ENCODE measurements at places on chromosomes 1 and 21.

GRCh38 chr21:33998402-33998801, 75.0 kb upstream of the MRPS6 start:
- H3K4me1 ChIP-seq = no peaks in the 10 kb centered on the region
- no peaks in the 10 kb centered on the region for H3K27me3 ChIP-seq
- no peaks in the 10 kb centered on the region for H3K36me3 ChIP-seq
- DNase-seq = no peak
- no peak overlapping the region for H3K27ac ChIP-seq

GRCh38 chr1:247119600-247120407, 15.6 kb upstream of the ZNF669 start:
- H3K4me3 ChIP-seq = no peak overlapping the region
- no peaks in the 10 kb centered on the region for H3K27me3 ChIP-seq
- no peak overlapping the region for H3K27ac ChIP-seq
- no peak for DNase-seq
- no peaks in the 10 kb centered on the region for H3K36me3 ChIP-seq
- no peaks in the 10 kb centered on the region for H3K4me1 ChIP-seq

- no peak for DNase-seq
- H3K36me3 ChIP-seq = no peaks in the 10 kb centered on the region
- peaks cover 3% of the 10 kb centered on the region for H3K27me3 ChIP-seq
- no peak overlapping the region for H3K27ac ChIP-seq
- H3K4me3 ChIP-seq = no peak overlapping the region
Measured at GRCh38 chr1:17857996-17858395, 102.9 kb downstream of the ACTL8 start.

GRCh38 chr1:214476229-214476985, 75.0 kb downstream of the PTPN14 start:
- H3K36me3 ChIP-seq = no peaks in the 10 kb centered on the region
- H3K4me3 ChIP-seq = no peak overlapping the region
- peaks cover 6% of the 10 kb centered on the region for H3K4me1 ChIP-seq

GRCh38 chr1:10793129-10793651, 3.3 kb downstream of the CASZ1 start:
- peaks cover 4% of the 10 kb centered on the region for H3K4me1 ChIP-seq
- no peak for DNase-seq
- H3K4me3 ChIP-seq = peak overlapping the region; percentile 56
- peaks cover 16% of the 10 kb centered on the region for H3K27me3 ChIP-seq

GRCh38 chr21:46009951-46010705, 28.6 kb downstream of the COL6A1 start:
- DNase-seq = no peak
- H3K27me3 ChIP-seq = no peaks in the 10 kb centered on the region
- H3K36me3 ChIP-seq = no peaks in the 10 kb centered on the region
- H3K4me3 ChIP-seq = no peak overlapping the region
- no peaks in the 10 kb centered on the region for H3K4me1 ChIP-seq

DNA sequence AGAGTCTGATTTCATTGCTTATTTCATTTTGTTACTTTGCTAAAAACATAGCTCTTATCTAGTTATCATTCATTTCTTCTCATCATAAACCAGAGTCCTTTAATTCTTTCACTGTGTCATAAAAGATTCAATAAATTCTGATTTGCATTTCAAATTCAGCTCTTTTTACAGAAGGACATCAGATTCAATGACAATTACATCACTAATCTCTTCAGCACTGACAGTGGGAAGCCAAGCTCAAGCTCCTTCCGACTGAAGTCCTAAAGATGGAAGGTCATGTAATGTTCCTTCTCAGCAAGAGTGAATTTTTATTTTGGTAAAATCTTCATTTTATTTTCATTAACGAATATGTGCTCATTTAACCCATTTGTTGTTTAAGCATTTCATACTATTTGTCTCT, 530.7 kb upstream of the ADGRL2 start:
- no peaks in the 10 kb centered on the region for H3K4me1 ChIP-seq
- no peaks in the 10 kb centered on the region for H3K27me3 ChIP-seq
- no peaks in the 10 kb centered on the region for H3K36me3 ChIP-seq
- H3K27ac ChIP-seq = no peak overlapping the region
- no peak for DNase-seq

DNA sequence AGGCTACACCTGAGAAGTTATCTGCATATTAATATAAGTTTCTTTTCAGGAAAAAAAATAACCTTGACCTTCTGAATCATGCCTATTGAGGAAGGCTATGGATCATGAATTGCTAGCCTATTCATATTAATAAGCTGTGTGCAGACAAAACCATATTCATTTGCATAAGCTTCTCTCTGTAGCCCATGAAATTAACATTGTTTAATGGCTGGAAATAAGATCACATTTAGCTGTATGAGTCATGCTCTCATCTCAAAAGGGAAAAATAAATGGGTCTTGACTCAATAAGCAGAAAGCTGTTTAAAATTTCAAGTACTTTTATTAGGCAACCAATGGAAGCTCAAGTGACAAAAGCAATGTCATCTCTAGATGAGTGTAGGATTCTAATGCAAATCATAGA, 330.0 kb upstream of the DEPDC1 start:
- no peak overlapping the region for H3K27ac ChIP-seq
- no peaks in the 10 kb centered on the region for H3K36me3 ChIP-seq
- no peak overlapping the region for H3K4me3 ChIP-seq
- no peaks in the 10 kb centered on the region for H3K27me3 ChIP-seq
- no peaks in the 10 kb centered on the region for H3K4me1 ChIP-seq

DNA sequence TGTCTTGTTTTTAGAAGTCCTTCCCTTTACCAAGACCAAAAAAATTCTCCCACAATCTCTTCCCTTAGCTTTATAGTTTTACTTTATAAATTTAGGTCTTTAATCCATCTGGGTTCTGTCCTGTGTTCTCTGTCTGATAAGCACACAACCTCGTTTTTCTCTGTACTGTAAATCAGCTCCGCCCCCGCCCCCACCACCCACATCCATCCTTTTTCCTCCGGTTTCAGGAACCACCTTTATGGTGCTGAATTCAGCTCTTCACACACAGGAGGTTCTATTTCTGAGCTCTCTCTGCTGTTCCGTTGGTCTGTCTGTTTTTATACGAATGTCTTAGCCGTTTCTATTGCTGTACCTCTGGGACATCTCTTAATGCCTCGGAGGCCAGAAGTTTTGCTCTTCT, 44.5 kb downstream of the ACTL8 start:
- H3K27me3 ChIP-seq = no peaks in the 10 kb centered on the region
- no peak overlapping the region for H3K27ac ChIP-seq
- H3K36me3 ChIP-seq = no peaks in the 10 kb centered on the region
- H3K4me3 ChIP-seq = no peak overlapping the region
- DNase-seq = no peak
- no peaks in the 10 kb centered on the region for H3K4me1 ChIP-seq

GRCh38 chr1:156488566-156489165, 11.9 kb downstream of the MEF2D start:
- H3K27me3 ChIP-seq = no peaks in the 10 kb centered on the region
- peaks cover 58% of the 10 kb centered on the region for H3K4me1 ChIP-seq
- no peak overlapping the region for H3K4me3 ChIP-seq
- H3K36me3 ChIP-seq = no peaks in the 10 kb centered on the region

DNA sequence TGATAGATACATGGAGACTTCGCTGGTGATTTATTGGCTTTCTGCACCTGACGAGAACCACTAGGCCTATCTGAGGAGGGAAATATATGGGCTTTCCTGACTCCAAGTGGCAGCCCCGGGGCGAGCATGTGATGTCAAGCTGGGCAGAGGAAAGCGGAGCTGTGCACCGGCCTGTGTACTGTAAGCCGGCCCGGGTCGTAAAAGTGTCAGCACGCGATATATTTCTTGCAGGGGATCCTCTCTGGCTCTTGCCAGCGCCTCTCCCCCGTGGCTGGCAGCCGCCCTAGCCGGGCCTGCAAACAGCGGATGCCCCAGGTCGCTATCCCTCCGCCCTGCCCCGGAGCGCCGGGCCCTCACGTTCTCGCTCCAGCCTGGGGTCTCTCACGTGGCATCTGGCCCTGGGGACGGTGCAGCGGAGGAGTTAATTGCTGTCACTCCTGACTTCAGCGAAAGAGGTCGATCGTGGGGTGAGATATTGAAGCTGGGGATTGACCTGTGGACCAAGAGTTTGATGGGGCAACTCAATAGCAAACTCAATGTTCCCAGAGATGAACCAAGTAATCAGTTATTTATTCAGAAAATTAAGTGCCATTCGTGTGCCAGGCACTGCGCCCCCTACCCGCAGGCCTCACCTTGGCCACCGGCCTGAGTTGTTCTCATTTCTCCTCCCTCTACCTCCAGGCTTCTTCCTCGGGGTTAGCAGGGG, 41.0 kb upstream of the HAO2 start:
- no peak overlapping the region for H3K27ac ChIP-seq
- peaks cover 6% of the 10 kb centered on the region for H3K4me1 ChIP-seq
- peaks cover 22% of the 10 kb centered on the region for H3K27me3 ChIP-seq
- no peaks in the 10 kb centered on the region for H3K36me3 ChIP-seq
- peak overlapping the region; percentile 20 for H3K4me3 ChIP-seq

DNA sequence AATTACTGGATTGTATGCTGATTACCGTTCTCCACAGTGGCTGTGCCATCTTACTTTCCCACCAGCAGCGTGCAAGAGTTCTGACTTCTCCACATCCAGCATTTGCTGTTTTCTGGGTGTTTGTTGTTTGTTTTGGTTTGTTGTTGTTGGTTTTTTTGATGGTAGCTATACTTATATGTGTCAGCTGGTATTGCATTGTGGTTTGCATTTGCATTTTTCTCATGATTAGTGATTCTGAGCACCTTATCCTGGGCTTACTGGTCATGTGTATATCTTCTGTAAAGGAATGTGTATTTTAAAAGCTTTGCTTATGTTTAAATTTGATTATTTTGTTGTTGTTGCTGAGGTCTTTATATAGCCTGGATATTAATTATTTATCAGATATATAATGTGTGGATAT, 66.9 kb upstream of the MAP1LC3C start:
- no peak overlapping the region for H3K4me3 ChIP-seq
- no peaks in the 10 kb centered on the region for H3K36me3 ChIP-seq
- no peak overlapping the region for H3K27ac ChIP-seq

DNA sequence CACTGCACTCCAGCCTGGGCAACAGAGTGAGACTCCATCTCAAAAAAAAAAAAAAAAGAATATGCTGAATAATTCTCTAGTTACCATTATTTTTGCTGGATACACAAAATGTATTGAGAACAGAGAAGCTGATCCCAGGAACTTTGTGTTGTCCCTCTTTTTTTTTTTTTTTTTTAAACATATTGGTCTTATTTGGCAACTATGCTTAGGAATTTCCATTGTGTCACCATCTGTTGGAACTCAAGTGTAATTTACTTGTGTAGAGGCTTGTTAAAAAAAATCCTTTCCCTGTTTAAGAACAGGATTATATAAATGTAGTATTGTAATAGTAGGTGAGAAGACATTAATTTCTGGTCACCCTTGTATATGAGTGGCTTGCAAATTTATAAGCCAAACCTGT, 28.6 kb downstream of the CAMSAP2 start:
- no peak for DNase-seq
- no peaks in the 10 kb centered on the region for H3K27me3 ChIP-seq
- H3K36me3 ChIP-seq = no peaks in the 10 kb centered on the region
- no peaks in the 10 kb centered on the region for H3K4me1 ChIP-seq

DNA sequence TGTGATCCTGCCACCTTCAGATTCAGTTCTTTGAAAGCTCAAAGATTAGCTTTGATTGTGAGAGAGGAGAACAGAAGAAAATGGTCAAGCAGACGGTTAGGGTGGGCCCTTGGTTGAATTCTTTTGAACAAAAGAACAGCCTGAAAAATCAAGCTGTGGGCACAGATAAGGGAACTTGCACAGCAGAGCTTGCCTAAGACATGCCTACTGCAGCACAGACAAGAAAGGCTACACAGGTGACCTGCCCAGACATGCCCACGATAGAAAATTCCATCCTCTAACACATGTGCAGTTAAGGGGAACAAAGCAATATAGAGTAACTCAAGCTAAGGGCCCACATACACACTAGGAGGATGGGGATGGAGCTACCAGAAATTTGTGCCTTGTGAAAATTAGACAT, 512.5 kb upstream of the LRRC7 start:
- H3K4me3 ChIP-seq = no peak overlapping the region
- no peak for DNase-seq
- H3K36me3 ChIP-seq = no peaks in the 10 kb centered on the region
- no peaks in the 10 kb centered on the region for H3K4me1 ChIP-seq
- H3K27me3 ChIP-seq = no peaks in the 10 kb centered on the region
- H3K27ac ChIP-seq = no peak overlapping the region

DNA sequence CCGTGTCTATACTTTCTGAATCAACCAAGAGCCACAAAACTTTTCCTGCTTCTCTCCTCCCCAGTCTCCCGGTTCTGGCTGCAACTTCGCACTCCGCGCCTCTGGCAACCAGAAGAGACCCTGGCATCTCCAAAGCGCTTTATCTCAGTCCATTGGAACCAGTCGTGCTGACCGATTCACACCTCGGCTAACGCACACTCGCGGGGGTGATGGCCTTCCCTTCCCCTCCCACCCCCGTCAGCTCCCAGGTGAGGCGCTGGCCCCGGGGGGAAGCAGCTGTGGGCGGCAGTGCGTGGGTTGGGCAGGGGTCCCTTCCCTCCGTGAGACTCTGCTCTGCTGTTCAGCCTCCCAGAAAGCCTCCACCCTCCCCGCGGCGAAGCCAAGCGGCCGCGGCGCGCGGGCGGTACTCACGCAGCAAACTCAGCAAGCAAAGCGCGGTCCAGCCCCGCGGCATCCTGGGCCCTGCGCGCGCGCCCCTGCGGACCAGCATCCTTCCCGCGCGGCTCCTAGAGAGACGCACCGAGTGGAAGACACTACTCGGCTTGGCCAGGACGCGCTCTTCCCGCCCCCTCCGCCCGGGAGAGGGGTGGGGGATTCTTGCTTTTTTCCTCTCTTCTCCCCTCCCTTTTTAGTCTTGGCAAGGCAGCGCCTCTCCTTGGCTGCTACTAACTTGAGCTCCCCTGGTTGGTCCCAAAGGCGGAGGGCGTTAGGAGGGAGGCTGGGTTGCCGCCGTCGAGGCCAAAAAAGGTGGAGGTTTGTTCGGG, at the start of gene CD34:
Gene CD34 (minus strand): TSS at position 535 of the 764 bp plus-strand sequence. CDS start 45 bp downstream, at position 490.
- H3K27me3 ChIP-seq = peaks cover 23% of the 10 kb centered on the region
- DNase-seq = peak; percentile 80
- H3K27ac ChIP-seq = peak within 1 kb of the TSS; percentile 66
- H3K4me1 ChIP-seq = peaks cover 5% of the 10 kb centered on the region
- no peaks in the 10 kb centered on the region for H3K36me3 ChIP-seq

DNA sequence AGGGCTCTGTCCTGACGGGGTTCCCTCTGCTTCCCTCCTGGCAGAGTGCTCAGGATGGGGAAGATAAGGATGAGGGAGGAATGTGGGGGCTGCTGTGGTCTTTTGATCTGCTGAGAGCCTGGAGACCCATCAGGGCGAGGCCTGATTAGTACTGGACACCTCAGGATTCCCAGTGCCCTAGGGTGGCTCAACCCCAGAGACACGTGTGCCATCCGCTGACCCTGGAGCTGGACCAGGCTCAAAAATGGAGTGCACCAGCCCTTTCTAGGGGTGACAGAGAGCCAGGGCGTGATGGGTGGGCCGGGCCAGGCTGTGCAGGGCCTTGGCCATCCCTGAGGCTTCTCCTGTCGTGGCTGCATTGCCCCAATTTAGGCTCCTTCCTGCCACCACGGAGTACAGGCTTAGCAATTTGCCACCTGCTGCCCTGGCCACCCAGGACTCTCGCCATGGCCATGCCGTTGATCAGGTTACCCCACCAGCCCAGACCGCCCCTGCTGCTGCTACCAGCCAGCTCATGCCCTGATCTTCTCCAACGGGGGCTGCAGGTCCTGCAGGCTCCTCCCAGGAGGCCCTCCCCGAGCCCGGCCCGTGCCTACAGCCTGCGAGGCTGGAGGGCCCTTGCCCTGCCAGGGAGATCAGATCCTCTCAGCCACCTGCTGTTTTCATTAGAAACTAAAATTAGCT, 9.5 kb downstream of the WNT4 start:
- no peaks in the 10 kb centered on the region for H3K36me3 ChIP-seq
- H3K4me3 ChIP-seq = no peak overlapping the region
- H3K27ac ChIP-seq = no peak overlapping the region

- DNase-seq = no peak
- no peaks in the 10 kb centered on the region for H3K27me3 ChIP-seq
- H3K27ac ChIP-seq = peak overlapping the region; percentile 18
- no peaks in the 10 kb centered on the region for H3K36me3 ChIP-seq
- H3K4me1 ChIP-seq = peaks cover 12% of the 10 kb centered on the region
Measured at GRCh38 chr1:68384321-68384813, 65.4 kb downstream of the RPE65 start.
